ENCODE measurements at places on chromosomes 6 and 20.

GRCh38 chr6:72841195-72841594, 219.3 kb downstream of the KCNQ5 start:
- no peak for DNase-seq

DNA sequence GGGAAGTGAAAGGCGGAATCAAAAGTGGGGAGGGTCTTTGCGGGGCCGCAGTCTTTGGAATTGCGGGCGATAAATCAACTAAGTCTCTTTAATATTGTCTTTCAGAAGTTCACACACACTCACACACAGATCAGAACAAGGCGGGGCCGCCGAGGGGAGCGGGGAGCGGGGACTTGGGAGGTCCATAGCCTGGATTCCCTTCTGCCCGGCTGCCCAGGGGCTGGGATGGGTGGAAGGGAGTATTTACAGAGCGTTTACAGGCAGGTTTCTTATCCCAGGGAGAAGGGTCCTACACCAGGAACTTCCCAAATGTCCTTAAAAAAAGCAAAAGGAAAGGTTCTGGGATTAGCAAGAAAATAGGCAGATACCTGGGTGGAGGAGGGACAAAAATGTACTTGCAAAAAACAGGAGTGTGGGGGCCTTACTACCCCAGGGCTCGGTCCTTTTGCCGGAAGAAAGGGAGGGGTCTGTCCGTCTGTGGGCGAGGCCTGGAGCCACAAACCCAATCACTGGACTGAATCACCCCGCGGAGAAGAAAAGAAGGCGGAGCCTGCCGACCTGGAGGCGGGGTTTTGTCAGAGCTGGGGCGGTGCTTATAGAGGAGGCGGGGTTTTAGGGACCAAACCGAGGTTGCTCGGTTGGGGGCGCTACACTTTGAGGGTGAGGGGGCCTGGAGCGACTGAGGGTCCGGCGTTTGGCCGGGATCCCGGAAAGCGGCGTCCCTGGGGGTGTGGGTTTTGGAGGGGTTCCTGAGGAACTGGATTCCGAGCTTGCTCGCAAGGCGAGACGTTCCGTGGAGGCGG, 3.2 kb downstream of the PRRT1 start:
- DNase-seq: peak; percentile 61

GRCh38 chr6:128380891-128381290, 139.5 kb downstream of the PTPRK start:
- no peak for DNase-seq

DNA sequence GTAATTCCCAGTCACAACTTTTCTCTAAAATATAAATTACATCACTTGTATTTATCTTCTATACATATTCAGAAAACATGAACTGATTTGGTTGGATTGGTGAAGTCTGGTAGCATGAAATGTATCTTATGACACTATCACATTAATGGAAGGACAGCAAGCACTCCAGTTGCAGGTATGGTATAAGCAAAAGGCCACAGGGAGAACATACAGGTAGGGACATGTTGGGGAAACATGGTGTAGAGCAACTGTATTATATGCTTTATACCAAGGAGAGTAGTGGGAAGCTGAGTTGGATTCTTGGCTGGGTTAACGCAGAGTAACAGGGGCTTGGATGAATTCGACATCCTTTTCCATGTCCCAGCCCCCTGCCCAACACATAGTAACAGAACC, 1.4 kb upstream of the VARS1 start:
- DNase-seq: no peak

DNA sequence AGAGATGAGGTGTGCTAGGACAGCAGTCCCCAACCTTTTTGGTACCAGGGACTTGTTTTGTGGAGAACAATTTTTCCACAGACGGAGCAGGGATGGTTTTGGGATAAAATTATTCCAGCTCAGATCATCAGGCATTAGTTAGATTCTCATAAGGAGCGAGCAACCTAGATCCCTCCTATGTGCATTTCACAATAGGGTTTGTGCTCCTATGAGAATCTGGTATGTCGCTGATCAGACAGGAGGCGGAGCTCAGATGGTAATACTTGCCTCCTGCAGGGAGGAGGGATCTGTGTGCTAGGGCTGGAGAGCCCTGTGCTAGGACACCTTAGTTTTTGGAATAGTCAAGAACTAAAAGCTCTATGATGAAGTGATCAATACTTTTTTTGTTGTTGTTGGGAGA, 2.5 kb downstream of the SMIM13 start:
- DNase-seq: no peak

GRCh38 chr6:15905488-15906419, 223.1 kb upstream of the MYLIP start:
- DNase-seq: peak; percentile 51

GRCh38 chr20:51132279-51132678, 109.4 kb upstream of the KCNG1 start:
- DNase-seq: no peak

All from right renal cortex interstitium (tissue), 3 donors.